ENCODE measurements at places on chromosomes 1 and 21. TPM values are rescaled to one million over a fixed set of nuclear protein-coding genes. Genes with fewer than 3 reads are reported as not detected.

GRCh38 chr21:45947296-45947695 lies 34.3 kb upstream of the COL6A1 start:
- no peak for DNase-seq
- no peak overlapping the region for H3K27ac ChIP-seq
- no peaks in the 10 kb centered on the region for H3K4me1 ChIP-seq
- no peaks in the 10 kb centered on the region for H3K36me3 ChIP-seq

Gene PKP1
- total RNA-seq: 0.54 TPM

GRCh38 chr1:180215856-180216625 lies 14.0 kb upstream of the LHX4 start:
- no peak overlapping the region for H3K4me3 ChIP-seq
- H3K36me3 ChIP-seq: no peaks in the 10 kb centered on the region
- DNase-seq: no peak
- no peak overlapping the region for H3K27ac ChIP-seq

GRCh38 chr21:29121759-29122158 lies 8.7 kb upstream of the MAP3K7CL start:
- H3K27me3 ChIP-seq: no peaks in the 10 kb centered on the region
- H3K4me3 ChIP-seq: peak overlapping the region; percentile 8
- no peak overlapping the region for H3K27ac ChIP-seq
- peak; percentile 52 for DNase-seq
- no peaks in the 10 kb centered on the region for H3K4me1 ChIP-seq

Gene KCNJ15
- total RNA-seq: not detected

DNA sequence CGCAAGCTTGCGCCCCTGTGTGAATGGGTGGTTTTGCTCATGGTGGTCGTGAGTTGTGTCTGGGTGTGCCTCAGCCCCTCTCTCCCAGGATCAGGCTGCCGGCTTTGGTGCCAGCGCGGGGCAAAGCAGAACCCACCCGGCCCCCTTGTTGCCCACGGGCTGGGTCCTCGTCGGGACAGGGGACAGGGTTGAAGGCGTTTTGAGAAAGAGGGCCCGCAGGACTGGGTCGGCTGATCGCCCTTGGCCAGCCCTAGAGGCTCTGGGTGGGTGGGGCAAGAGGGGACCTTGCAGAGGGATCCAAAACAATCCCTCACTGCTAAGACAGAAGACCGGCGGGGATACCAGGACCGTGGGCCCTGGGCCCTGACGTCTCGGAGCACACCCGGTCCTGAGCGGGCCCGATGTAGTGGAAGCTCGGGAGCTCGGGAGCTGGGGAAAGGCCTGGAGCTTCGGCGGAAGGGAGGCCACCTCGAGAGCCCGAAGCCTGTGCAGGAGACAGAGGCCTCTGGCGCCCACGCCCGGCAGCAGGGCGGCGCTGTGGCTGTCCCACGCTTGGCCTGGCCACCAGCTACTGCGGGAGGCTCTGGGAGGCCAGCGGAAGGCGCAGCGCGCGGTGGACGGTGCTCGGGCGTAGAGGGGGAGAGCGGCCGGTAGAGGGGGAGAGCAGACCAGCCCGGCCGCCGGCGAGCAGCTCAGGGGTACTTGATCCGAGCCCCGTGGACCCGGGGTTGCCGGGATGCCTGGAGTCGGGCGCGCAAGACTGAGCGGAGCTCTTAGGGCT lies 2.8 kb upstream of the ZNF678 start:
- peaks cover 9% of the 10 kb centered on the region for H3K4me1 ChIP-seq
- H3K27me3 ChIP-seq: peaks cover 4% of the 10 kb centered on the region
- no peak overlapping the region for H3K27ac ChIP-seq
- H3K36me3 ChIP-seq: no peaks in the 10 kb centered on the region

Gene SMG7
- 72.7 TPM for total RNA-seq

GRCh38 chr1:242449661-242450060 lies 74.8 kb downstream of the PLD5 start:
- H3K4me3 ChIP-seq: no peak overlapping the region
- DNase-seq: no peak
- H3K27me3 ChIP-seq: no peaks in the 10 kb centered on the region
- H3K4me1 ChIP-seq: no peaks in the 10 kb centered on the region
- no peaks in the 10 kb centered on the region for H3K36me3 ChIP-seq

GRCh38 chr1:180167721-180168467 lies 13.2 kb downstream of the QSOX1 start:
- H3K4me3 ChIP-seq: no peak overlapping the region
- no peak overlapping the region for H3K27ac ChIP-seq
- H3K4me1 ChIP-seq: no peaks in the 10 kb centered on the region
- H3K36me3 ChIP-seq: no peaks in the 10 kb centered on the region

- no peak overlapping the region for H3K27ac ChIP-seq
- H3K4me1 ChIP-seq: no peaks in the 10 kb centered on the region
- no peak overlapping the region for H3K4me3 ChIP-seq
- H3K27me3 ChIP-seq: no peaks in the 10 kb centered on the region
- no peak for DNase-seq
- H3K36me3 ChIP-seq: no peaks in the 10 kb centered on the region
Observed at GRCh38 chr1:115296981-115297380, 41.1 kb downstream of the NGF start.

Gene PLEKHM2
- total RNA-seq: 33.6 TPM

GRCh38 chr1:42469727-42470126 lies 6.6 kb downstream of the CCDC30 start:
- H3K36me3 ChIP-seq: no peaks in the 10 kb centered on the region
- no peak overlapping the region for H3K27ac ChIP-seq
- H3K4me3 ChIP-seq: no peak overlapping the region
- H3K4me1 ChIP-seq: no peaks in the 10 kb centered on the region

Gene SPRTN
- total RNA-seq: 18.9 TPM

DNA sequence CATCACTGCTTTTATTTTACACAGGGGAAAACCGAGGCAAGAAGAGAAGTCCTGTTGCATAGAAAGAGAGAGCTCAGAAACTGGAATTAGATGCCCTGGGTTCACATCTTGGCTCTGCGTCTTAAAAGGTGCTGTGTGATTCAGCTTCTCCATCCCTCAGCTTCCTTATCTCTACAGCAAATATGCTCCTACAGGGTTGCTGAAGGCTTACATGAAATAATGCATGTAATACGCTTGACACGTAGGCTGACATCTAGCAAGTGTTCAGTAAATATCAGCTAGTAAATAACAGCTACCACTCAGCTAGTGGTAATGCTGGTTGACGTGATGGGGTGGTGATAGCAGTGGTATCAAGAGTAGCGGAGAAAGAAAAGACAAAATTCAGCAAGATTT lies 77.1 kb upstream of the CD55 start:
- H3K4me3 ChIP-seq: no peak overlapping the region
- H3K36me3 ChIP-seq: no peaks in the 10 kb centered on the region
- no peak for DNase-seq
- no peak overlapping the region for H3K27ac ChIP-seq
- no peaks in the 10 kb centered on the region for H3K4me1 ChIP-seq
- H3K27me3 ChIP-seq: no peaks in the 10 kb centered on the region

Gene ITGB2
- total RNA-seq: 58.6 TPM

GRCh38 chr1:67947114-67947513 lies 103.3 kb downstream of the DIRAS3 start:
- no peak overlapping the region for H3K27ac ChIP-seq
- no peak overlapping the region for H3K4me3 ChIP-seq
- no peaks in the 10 kb centered on the region for H3K4me1 ChIP-seq
- no peaks in the 10 kb centered on the region for H3K27me3 ChIP-seq

DNA sequence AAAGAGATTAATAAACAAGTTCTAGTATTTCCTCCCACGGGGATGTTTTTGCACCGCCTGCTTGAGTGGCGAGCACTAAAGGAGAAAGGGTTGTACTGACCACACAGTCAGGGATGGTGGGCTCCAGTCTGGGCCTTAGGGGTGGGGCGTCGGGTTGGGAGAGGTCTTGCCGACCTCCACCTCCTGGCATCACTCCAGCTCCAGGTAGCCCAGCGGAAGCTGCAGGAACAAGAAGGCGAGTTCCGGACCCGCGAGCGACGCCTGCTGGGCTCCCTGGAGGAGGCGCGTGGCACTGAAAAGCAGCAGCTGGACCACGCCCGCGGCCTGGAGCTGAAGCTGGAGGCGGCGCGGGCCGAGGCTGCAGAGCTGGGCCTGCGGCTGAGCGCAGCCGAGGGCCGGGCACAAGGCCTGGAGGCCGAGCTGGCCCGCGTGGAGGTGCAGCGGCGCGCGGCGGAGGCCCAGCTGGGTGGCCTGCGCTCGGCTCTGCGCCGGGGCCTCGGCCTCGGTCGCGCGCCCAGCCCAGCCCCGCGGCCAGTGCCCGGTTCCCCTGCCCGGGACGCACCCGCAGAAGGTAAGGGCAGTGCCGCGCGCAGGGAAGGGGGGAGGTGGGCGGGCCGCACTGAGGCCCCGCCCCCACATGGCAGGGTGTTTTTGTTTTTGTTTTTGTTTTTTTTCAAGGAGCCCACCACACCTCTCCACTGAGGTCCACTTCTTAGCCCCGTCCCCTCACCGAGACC lies 19.7 kb downstream of the MFAP2 start:
- DNase-seq: peak; percentile 94
- H3K4me3 ChIP-seq: peak overlapping the region; percentile 35
- H3K4me1 ChIP-seq: peaks cover 4% of the 10 kb centered on the region
- H3K36me3 ChIP-seq: no peaks in the 10 kb centered on the region
- peak overlapping the region; percentile 48 for H3K27ac ChIP-seq
- H3K27me3 ChIP-seq: no peaks in the 10 kb centered on the region

- H3K4me1 ChIP-seq: no peaks in the 10 kb centered on the region
- H3K36me3 ChIP-seq: no peaks in the 10 kb centered on the region
- H3K4me3 ChIP-seq: no peak overlapping the region
- no peak overlapping the region for H3K27ac ChIP-seq
- no peaks in the 10 kb centered on the region for H3K27me3 ChIP-seq
Observed at GRCh38 chr1:212077028-212077427, 41.5 kb downstream of the DTL start.

DNA sequence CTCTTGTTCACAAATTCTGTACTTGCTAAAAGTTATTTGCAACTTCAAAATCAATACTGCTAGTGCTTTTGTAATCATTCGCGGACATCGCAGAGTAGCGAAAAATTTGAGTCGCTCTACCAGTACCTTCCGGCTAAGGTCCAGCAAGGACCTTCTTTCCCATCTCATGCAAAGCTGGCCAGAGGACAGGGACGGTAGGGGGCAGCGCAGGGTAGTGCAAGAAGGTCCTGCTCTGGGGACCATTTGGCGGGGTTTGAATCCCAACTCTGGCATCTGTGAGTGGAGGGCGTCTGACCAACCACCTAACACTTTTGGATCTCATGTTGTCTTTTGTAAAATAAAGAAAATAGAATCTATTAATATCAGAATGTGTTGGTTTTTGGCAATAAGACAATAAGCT lies 258.3 kb downstream of the SPATA17 start:
- no peaks in the 10 kb centered on the region for H3K27me3 ChIP-seq
- no peak overlapping the region for H3K27ac ChIP-seq
- no peak for DNase-seq
- no peaks in the 10 kb centered on the region for H3K4me1 ChIP-seq
- no peak overlapping the region for H3K4me3 ChIP-seq

DNA sequence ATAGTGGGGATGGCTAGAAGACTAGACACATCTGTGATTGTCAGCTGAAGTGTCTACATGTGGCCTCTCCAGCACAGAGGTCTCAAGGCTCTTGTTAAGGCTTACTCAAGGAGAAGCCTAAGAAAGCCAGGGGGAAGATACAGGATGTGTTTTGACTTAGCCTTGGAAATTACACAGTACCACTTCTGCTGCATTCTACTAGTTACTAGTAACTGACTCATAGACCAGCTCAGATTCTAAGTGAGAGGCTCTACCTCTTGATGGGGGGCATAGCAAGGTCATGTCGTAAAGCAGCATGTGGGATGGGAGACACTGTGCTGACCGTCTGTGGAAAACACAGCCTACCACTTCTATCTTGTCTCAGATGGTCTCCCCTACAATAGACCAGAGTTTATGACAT lies 99.5 kb downstream of the UBE2U start:
- H3K36me3 ChIP-seq: no peaks in the 10 kb centered on the region
- H3K27ac ChIP-seq: no peak overlapping the region
- no peaks in the 10 kb centered on the region for H3K4me1 ChIP-seq
- H3K27me3 ChIP-seq: no peaks in the 10 kb centered on the region

DNA sequence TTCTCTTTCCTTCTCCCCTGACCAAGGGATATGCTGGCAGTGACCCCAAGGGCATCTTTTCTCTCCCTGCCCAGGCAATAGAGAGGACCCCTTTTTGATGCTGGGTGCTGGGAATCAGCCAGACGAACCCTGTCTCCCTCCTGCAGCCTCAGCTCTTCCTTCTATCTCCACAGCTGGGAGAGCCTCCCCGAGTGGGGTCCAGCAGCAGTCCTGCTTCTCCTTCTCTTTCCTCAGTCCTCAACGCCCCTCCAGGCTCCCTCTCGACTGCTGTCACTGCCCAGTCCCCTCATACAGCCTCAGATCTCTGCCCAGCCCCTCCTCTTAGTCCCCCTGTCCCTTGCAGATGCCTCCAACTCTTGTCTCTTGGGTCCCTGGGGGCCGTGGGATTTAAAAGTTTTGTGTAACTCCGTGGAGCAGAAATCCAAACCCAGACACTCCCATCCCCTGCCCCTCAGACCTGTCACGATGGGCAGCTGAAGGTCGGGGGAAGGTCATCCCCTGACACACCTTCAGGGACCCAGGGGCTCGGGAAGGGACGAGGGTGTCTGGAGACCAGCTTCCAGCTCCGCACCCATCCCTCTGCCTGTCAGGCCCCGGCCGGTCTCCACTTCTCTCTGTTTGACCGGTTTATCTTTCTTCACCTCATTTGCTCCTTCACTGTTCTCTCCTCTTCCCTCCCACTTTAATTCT lies 5.8 kb upstream of the ETV3L start:
- no peak overlapping the region for H3K27ac ChIP-seq
- H3K4me1 ChIP-seq: no peaks in the 10 kb centered on the region
- no peak for DNase-seq
- H3K36me3 ChIP-seq: no peaks in the 10 kb centered on the region
- no peak overlapping the region for H3K4me3 ChIP-seq
- H3K27me3 ChIP-seq: no peaks in the 10 kb centered on the region

GRCh38 chr1:154552036-154552435 lies 6.4 kb downstream of the UBE2Q1 start:
- H3K36me3 ChIP-seq: no peaks in the 10 kb centered on the region
- H3K27me3 ChIP-seq: no peaks in the 10 kb centered on the region
- H3K4me1 ChIP-seq: peaks cover 4% of the 10 kb centered on the region

Gene S100A1
- total RNA-seq: not detected
